Hepatocyte (in vitro differentiated cells): ENCODE measurements at places on chromosomes 2 and 18. TPM values are rescaled to one million over a fixed set of nuclear protein-coding genes. Genes with fewer than 3 reads are reported as not detected.

DNA sequence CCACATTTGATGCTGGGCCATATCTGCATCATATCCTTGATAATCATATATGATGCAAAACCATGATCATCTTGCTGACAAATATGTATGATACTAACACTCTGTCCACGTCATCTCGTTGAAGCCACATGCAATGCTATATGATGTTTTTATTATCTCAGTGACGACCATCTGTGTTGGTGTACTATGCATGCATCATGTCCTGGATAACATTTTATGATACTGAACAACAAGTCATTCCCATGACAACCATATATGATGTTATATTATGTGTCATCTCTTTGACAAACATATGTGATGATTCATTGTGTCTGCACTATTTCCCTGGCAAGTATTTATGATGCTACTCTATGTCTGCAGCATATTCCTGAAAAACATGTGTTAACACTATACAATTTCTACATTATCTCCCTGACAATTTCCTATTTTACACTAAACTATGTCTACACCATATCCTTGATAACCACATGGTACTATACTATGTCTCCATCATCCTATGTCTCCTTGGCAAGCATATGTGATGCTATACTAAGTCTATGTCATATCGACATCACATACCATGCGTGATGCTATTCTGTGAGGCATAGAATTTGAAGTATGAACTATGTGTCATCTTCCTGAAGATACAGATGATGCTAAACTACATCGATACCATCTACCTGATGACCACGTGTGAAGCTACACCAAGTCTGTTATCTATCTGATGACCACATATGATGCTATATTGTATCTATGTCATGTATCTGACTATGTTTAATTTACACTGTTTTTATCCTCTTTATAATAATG is 37.0 kb downstream of the DAW1 start:
- no peak for DNase-seq

DNA sequence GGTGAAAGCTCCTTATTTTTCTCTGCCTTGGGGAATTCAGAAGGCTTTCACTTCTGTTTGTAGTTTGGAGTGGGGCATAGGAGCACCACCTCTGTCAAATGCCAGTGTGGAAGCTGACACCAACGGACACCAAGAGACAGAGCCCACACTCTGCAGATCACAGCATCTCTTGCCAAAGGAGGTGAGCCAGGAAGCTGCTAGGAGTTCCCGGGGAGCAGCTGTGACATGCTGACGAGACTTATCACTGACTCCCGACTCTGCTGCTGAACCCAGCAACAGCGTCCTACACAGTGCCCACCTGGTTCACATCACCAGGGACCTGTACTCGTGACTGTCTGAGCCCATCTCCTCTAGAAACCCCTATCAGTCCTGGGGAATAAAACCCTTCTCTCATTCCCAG is 8.1 kb downstream of the TEX51 start:
- DNase-seq, result no peak

DNA sequence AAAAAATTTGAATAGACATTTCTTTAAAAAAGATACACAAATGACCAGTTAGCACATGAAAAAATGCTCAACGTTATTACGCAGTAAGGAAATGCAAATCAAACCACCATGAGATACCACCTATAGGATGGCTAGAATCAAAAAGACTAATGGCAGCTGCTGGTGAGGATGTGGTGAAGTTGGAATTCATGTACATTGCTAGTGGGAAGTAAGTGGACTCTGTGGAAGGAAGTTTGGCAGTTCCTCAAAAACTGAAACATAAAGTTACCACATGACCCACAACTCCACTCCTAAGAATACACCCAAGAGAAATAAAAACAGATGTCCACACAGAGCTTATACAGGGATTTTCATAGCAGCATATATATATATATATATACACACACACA is 51.2 kb downstream of the MBP start:
- no peak for DNase-seq

DNA sequence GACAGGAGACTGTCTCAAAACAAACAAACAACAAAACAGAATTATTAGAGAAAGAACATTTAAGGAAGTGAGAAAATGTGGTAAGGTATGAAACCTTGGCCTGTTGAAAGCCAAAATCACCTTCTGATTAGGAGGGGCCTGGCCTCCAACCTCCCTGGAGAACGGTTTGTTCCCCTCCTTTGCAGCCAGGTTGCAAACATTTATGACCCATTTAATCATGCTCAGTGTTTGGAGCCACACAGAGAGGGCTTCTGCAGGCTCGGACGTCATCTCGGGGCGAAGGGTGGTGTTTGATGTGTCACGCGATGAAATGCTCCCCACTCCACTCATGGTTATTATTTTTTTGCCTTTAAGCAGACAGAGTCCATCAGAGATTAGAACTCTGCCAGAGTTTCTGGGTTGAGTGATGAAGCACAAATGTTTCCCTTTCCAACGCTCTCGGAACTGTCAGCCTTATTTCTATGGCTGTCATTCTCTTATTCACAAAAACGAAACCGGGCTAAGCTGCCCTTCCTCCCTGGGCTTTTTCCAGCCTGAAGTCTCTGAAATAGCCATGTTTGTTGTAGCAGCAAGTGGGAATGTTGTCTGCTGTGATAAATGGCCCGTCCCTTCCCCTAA is 33.6 kb upstream of the ROCK2 start:
- no peak for DNase-seq

DNA sequence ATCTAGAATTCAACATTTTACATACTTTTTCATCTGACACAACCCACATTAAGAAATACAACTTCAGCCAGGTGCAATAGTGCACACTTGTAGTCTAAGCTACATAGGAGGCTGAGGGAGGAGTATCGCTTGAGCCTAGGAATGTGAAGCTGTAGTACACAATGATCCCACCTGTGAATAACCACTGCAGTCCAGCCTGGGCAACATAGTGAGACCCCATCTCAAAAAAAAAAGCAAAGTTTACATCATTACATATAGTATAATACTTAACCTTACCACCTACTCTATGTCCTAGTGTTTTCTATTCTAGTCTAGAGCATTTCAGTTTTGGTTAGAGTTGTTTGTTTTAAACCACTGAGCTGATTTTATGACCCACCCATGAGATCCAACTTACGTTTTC is 86.5 kb upstream of the FAM117B start:
- no peak for DNase-seq

- DNase-seq, result no peak
These were observed 79.9 kb downstream of the MTCL1 start for GRCh38 chr18:8785261-8785660.

DNA sequence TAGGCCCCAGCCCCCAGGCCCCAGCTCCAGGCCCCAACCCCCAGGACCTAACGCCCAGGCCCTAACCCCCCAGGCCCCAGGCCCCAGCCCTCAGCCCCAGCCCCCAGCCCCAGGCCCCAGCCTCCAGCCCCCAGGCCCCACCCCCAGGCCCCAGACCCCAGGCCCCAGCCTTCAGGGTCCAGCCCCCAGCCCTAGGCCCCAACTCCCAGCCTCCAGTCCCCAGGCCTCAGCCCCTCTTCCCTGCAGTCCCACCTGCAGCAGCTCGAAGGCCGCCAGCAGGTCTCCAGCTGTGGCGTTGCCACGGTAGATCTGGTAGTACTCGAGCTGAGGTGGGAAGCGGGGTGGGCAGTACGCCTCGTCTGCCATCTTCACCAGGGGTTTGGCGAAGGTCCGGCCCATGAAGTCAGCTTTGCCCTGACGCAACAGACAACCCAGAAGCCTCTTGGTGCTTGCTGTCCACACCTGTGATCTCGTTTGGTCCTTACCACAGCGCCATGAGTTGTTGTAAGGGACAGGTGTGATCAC is 3.6 kb downstream of the OTOF start:
- no peak for DNase-seq

- no peak for DNase-seq
These were observed 23.6 kb downstream of the ZEB2 start for GRCh38 chr2:144496092-144496976.

Gene CFC1
- total RNA-seq, result 12.4 and 15.1 TPM in 2 replicates

Gene TM4SF20
- 44.6 and 46.6 TPM in 2 replicates for total RNA-seq

DNA sequence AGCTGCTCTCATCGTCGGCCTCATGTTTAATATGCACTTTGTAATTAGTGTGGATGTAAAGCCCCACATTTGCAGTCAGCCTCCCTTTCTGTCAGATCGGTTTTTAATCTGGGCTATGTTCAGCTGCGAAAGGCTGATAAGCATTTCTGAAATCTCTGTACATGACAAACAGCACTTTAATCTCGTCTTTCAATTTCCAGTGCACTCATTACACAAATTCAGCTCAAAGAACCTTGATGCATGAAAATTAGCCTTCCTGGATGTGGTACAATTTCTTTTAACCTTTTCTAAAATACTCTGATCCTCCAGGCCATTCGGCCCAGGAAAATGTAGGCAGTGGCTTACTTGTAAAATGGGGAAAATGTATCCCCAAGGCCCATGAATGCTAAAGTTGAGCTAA is 265.1 kb downstream of the RND3 start:
- no peak for DNase-seq

GRCh38 chr2:207839575-207839974 is 69.9 kb upstream of the FZD5 start:
- DNase-seq, result no peak

DNA sequence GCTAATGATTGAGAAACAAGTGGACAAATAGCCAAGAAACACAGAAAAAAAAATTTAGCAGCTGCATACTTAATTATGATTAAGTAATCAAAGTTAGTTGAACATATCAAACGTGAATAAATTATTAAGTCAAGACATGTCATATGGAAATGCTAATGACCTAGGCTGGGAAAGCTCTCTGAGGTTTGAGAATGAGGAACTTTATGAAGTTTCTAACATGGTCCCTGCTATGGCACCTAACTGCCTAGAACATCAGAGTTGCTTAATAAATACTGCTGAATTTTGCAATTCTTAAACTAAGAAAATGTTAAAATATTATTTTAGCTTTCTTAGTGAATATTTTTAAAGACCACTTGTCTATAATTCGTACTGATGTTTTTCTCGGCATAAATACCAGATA is 99.8 kb downstream of the AFF3 start:
- DNase-seq, result no peak

DNA sequence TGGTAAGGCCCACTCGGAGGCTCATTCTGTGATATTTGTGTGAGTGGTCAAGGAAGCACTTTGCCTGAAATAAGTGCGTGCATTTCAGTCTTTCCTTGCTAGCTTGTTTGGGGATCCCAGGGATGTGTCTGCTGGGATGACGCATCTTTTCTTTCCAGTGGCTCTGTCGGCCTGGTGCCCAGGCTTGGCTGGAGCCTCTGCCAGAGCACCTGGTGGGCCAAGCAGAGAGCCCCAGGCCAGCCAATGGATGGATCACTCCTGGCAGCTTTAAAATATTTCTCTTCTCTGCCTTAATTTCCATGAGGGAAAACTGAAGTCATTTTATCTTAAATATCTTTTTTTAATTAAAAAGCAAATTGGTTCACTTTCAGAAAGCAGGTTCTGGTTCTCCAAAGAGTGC is 501.8 kb upstream of the HS6ST1 start:
- no peak for DNase-seq

DNA sequence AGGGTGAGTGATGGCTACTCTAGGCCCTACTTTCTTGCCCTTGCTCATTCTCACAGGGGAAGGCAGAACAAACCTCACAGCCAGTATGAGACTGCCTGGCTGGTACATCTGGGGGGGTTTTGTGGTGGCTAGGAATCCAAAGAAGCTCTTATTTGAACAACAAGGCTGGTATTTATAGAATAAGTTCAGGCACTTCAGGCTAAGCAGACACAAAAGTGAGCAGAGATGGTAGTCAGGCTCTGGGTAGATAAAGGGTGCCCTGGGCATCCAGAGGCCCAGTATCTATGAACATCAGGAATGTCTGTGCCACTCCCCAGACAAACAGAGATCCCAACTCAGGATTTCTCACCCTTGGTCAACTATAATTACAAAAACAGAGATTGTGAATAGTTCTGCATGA is 57.2 kb upstream of the RTN4 start:
- no peak for DNase-seq

GRCh38 chr2:211128287-211128686 is 571.9 kb downstream of the CPS1 start:
- DNase-seq, result no peak

DNA sequence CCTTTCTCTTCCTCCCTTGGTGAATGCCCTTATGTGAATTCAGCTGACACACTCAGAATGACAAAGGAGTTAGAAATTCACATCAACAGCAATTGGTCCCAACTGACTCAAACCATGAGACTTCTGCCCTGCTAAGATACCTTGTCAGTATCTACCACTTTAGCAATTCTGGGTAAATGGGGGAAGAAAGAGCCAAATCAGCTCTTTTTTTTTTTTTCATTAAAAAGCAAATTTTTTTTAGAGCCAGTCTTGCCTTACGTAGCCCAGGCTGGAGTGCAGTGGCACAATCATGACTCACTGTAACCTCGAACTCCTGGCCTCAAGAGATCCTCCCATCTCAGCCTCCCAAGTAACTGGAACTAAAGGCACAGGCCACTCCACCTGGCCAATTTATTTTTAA is 1.7 kb upstream of the PPP4R1 start:
- no peak for DNase-seq

DNA sequence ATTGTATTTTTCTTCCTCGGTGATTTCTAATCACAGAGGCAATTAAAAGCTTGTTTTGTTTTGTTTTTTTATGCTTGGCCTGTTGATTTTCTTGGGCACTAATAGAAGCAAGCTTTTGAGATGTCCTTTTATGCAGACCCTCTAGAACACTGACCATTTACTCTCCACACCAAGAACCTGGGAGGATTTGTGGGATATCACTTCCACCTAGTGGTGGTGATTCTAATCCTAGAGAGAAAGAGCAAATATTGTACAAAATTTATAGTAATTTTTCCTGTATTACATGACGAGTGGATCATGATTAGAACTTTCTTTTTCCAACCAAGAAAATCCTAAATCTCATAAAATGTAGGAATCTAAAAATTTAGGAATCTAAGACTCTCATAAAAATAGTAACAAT is 23.4 kb downstream of the NEMP2 start:
- DNase-seq, result no peak

Gene KATNAL2
- total RNA-seq, result 2.4 and 4.4 TPM in 2 replicates

DNA sequence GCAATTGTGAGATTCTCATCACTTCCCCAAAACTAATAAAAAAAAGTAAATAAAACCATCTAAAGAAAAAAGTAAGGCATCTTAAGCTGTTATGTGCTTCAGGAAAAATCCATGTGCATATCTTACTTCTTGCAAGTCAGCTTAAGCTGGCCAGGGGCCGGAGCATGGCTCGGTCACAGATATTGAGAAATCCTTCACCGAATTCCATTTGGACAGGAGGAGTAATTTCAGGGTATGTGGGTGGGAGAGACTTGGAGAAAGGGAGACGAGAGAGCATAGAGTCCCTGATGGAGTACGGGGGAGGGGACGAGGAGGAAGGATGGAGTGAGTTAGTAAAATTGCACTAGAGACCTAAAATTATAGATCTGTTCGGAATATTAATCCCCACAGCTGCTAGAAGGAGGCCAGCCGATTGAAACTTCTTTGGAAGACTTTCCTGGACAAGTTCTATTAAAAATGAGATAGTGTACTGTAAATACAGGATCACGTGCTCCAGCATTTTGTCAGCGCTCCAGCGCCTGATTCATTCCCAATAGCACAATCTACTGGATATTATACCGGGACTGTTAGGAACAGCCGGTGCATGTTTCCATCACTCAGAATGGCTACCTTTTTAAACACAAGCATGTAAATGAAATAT is 438.5 kb downstream of the ZNF516 start:
- peak; percentile 33 for DNase-seq

GRCh38 chr2:95301186-95301585 is 4.0 kb downstream of the KCNIP3 start:
- no peak for DNase-seq

Gene TRABD2A
- 2.2 and 4.1 TPM in 2 replicates for total RNA-seq

Gene RIT2
- not detected in 2 replicates for total RNA-seq

Gene PROKR1
- total RNA-seq, result 0.20 TPM in 1 of 2 replicates, not detected in the other
